ENCODE measurements at places on chromosomes 6 and 20. TPM values are rescaled to one million over a fixed set of nuclear protein-coding genes. Genes with fewer than 3 reads are reported as not detected.
A peak's percentile ranks its signal among the peaks of the same experiment; 100 is the strongest.

DNA sequence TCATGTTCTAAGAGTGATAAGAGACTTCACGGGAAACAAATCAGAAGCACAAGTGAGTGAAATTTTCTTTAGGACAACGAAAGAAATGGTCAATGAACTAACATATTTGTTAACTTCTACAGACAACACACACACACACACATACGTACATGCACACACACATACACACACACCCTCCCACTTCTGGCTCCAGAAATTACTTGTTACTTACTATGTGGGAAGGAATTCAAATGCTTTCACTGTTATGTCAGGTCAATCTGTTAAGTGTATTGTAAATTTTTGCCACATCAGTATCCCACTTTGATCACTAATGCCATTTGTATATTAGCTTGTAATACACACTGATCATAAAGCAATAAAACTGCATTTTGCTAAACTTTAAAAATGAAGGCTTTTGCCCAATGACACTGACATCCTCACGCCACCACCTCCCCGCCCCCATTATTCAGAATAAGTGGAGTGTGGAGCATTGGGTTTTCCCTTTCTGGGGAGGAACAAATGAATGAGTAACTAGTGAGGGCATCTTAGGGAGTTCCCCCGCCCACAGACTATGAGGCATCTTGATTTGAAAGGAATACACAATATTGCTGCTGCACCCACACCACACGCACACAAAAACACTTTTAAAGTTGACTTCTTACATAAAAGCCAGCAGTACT is 76.2 kb downstream of the ATXN1 start:
- no peaks in the 10 kb centered on the region for H3K36me3 ChIP-seq
- no peak overlapping the region for H3K4me3 ChIP-seq
- no peak overlapping the region for H3K27ac ChIP-seq
- peaks cover 5% of the 10 kb centered on the region for H3K4me1 ChIP-seq

Gene TAP1
- 15.9 TPM for total RNA-seq

GRCh38 chr6:9412951-9413559 is 977.7 kb upstream of the SLC35B3 start:
- H3K36me3 ChIP-seq = no peaks in the 10 kb centered on the region

Gene BEND3
- total RNA-seq = 25.4 TPM

- no peak for DNase-seq
- peaks cover 43% of the 10 kb centered on the region for H3K4me1 ChIP-seq
- no peak overlapping the region for H3K27ac ChIP-seq
These were observed 18.2 kb downstream of the FBXL4 start for GRCh38 chr6:98929498-98930060.

Gene TBC1D7
- total RNA-seq = 44.9 TPM

Gene PRL
- total RNA-seq = not detected

Gene AVP
- 0.50 TPM for total RNA-seq

- peak overlapping the region; percentile 78 for H3K27ac ChIP-seq
- H3K4me3 ChIP-seq = no peak overlapping the region
- peaks cover 16% of the 10 kb centered on the region for H3K36me3 ChIP-seq
- peaks cover 22% of the 10 kb centered on the region for H3K4me1 ChIP-seq
- no peaks in the 10 kb centered on the region for H3K27me3 ChIP-seq
These were observed 14.7 kb downstream of the NUP153 start for GRCh38 chr6:17691925-17692538.

DNA sequence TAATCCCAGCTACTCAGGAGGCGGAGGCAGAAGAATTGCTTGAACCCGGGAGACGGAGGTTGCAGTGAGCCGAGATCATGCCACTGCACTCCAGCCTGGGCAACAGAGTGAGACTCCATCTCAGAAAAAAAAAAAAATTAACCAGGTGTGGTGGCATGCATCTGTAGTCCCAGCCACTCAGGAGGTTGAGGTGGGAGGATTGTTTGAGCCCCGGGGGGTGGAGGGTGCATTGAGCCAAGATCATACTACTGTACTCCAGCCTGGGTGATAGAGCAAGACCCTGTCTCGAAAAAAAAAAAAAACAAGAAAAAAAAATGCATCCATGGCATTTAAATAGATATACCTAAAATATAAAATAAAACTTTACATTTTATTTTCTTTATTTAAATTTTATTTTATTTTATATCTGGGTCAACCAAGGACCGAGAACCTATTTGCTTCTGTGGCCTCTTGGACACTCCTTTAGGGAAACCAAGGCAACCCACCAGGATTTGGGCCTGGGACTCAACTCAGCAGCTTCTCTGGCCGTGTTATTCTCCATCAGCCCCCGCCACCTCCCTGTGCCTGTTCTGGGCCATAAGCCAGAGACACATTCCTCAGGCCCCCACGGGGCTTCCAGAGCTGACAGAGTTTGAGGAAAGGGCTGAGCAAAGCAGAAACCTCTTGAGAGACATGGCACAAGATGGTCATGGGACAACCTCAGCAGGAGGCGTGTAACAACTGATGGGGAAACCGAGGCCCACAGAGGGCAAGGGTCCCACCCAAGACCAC is 6.2 kb downstream of the SNTA1 start:
- no peak overlapping the region for H3K4me3 ChIP-seq
- H3K4me1 ChIP-seq = no peaks in the 10 kb centered on the region
- no peaks in the 10 kb centered on the region for H3K36me3 ChIP-seq
- peaks cover 15% of the 10 kb centered on the region for H3K27me3 ChIP-seq
- no peak for DNase-seq

- DNase-seq = no peak
- no peak overlapping the region for H3K4me3 ChIP-seq
- peaks cover 11% of the 10 kb centered on the region for H3K27me3 ChIP-seq
- no peak overlapping the region for H3K27ac ChIP-seq
- no peaks in the 10 kb centered on the region for H3K36me3 ChIP-seq
- H3K4me1 ChIP-seq = peaks cover 37% of the 10 kb centered on the region
These were observed 91.7 kb downstream of the CLIC5 start for GRCh38 chr6:45923831-45924391.
